Inflammatory macrophage (primary cell): ENCODE measurements at places on chromosomes 5 and 9.

GRCh38 chr5:33300209-33300742, 140.5 kb upstream of the TARS1 start:
- peak; percentile 77 for DNase-seq

- DNase-seq: no peak
Observed at GRCh38 chr5:160979385-160979784, 127.4 kb upstream of the ATP10B start.

DNA sequence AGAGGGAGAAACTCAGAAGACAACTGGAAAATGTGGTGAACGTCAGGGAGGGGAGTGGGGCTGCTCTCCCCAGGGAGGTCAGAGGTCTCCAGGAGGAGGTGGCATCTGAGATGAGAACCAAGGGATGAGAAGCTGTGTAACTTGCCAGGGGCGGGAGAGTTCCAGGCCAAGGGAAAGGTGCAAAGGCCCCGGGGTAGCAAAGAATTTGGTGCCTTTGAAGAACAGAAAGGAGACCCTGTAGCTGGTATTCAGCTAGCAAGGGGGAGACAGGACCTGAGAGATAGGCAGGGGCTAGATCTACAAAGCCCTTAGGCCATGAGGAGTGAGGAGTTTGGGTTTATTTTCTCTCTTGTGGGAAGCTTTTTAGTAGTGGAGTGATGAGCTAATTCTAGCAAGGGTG, 3.3 kb downstream of the DNM1 start:
- DNase-seq: no peak

DNA sequence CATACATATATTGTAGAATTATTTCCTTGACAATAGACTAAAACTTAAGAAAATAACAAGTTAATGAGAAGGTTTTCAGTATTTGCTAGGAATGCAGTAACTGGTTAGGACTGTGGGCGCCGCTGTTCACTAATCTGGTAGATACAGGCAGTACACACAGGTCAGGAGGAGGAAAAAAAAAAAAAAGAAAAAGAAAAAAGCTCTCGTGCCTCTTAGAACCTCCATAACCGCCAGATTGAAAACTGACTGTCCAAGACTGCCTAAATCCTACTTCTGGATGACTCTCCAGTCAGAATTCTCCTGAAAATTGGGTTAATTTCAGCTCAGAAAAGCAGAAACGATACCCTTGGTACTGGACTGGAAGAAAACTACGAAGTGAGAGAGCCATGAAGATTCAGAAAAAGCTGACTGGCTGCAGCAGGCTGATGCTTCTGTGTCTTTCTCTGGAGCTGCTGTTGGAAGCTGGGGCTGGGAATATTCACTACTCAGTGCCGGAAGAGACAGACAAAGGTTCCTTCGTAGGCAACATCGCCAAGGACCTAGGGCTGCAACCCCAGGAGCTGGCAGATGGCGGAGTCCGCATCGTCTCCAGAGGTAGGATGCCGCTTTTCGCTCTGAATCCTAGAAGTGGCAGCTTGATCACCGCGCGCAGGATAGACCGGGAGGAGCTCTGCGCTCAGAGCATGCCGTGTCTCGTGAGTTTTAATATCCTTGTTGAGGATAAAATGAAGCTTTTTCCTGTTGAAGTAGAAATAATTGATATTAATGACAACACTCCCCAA, at the start of gene PCDHGA1:
Gene PCDHGA1 (plus strand): TSS at position 216 of the 782 bp plus-strand sequence.
- no peak for DNase-seq

DNA sequence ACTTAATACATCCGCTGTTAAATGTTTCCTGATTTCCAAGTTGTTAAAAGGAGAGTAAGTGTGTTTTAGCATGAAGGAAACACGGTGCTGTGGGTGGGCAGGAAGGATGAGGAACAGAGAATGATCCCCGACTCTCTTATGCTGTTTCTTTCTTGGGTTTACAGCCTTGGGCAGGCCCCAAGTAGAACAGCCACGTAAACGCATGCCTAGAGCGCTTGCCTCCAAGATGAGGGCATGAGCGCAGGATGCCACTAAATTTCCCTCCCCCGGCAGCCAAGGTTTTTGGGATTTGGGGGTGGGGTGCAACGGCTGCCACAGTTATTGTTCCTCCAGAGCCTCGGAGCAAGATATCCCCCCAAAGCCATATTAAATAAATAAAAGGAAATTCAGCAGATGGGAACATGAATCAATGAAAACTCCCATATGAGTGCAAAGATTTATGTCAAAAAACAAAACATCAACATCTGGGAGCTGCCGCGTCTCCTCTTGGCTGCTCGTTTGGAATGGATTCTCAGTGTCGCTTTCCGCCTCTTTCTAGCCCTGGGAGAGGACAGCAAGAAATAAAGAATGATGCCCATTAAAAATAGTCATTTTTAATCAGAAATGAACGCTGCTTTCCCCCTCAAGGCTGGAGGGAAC, 10.0 kb upstream of the DELE1 start:
- DNase-seq: no peak

GRCh38 chr5:61084658-61085057, 77.6 kb downstream of the SMIM15 start:
- no peak for DNase-seq

- no peak for DNase-seq
Observed at GRCh38 chr5:50595199-50595598, 71.2 kb upstream of the PARP8 start.
